ENCODE measurements at places on chromosomes 16 and 17.

GRCh38 chr17:64022611-64023063, 2.2 kb upstream of the ICAM2 start:
- no peak for DNase-seq

DNA sequence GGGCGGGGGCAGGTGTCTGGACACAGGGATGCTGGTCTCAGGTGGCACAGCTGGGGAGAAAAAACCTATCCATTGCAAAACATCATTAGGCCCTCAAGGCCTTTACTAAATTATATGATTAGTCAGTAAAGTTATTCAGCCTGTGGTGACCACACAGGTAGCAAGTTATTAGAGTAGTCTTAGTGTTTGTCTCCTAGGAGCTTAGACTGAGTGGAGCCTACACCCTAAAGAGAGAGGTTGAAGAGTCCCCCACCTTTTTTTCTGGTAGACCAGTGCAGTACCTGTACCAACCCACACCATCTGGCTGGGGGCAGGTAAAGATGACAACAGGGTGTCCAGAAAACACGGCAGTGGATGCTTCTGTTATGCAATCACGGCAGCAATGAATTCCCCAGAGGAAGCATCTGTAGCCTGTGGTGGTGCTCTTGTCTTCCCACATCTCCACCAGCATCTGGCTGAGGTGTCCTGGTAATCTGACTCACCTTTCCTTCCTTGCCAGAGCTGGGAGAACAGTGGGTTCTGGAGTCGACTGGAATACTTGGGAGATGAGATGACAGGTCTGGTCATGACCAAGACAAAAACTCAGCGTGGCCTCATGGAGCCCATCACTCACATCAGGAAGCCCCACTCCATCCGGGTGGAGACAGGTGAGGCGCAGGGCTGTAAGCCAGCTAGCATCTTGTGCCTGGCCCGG, 11.0 kb downstream of the MYCBPAP start:
- no peak for DNase-seq

- DNase-seq = no peak
These were observed 236.4 kb downstream of the CCDC182 start for GRCh38 chr17:57508671-57509070.

DNA sequence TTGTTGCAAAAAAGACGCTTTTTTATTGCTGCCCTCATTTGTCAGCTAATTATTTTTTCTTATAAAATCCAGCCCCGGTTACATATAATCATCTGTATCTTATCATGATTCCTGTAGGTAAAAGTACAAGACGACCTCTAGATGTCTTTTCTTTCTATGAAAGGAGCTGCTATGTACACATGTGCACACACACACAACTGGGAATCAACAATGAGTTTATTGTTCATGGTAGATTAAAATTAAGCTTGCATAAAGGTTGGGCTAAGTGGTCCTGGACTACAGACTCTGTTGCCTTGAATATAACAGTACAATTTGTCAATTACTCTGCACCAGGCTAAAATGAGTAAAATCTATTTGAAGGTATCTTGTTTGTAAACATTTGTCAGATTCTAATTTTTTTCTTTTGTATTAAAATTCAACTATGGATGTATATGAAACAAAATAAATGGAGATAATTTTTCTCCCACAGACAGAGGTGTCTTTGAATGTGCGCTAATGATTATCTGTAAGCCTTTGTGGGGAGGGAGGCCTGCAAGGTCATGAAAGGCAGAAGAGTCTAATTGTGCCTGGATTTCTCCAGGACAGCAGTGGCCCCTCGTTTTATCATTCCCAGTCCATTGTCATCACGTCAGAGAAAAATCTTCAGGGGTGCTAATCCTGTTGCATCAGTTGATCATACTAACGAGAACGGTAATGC, 13.4 kb downstream of the C17orf58 start:
- DNase-seq = no peak

DNA sequence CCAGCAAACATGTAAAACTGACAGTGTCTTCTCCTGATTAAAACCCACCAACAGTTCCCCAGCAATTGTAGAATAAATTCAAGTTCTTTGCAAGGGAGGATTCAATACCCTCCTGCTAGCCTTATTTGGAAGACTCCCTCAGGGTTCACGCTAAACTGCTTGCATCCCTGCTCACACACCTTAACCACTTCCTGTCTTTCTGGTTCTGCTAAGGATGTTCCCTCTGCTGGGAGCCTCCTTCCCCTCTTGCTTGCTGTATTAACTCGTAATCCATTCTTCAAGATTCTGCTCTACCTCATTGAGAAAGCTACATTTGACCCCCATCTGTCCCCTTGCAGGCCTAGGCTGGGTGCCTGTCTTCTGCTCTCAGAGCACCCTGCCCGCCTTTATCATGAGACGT, 2.3 kb upstream of the SHISA6 start:
- DNase-seq = no peak

GRCh38 chr16:74888232-74888862, 96.6 kb downstream of the WDR59 start:
- DNase-seq = peak; percentile 8

DNA sequence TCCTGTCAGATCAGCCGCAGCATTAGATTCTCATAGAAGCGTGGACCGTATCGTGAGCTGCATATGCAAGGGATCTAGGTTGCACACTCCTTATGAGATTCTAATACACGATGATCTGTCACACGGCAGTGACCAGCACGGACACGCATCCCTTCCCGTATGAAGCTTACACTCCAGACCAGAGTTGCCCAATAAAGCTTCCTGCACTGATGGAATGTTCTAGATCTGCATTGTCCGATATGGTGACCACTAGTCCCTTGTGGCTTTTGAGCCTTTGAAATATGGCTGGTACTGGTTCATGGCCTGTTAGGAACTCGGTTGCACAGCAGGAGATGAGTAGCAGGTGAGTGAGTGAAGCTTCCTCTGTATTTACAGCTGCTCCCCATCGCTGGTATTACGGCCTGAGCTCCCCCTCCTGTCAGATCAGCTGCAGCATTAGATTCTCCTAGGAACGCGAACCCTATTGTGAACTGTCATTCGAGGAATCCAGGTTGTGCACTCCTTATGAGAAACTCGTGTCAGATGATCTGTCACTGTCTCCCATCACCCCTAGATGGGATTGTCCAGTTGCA, 49.8 kb upstream of the ZCCHC14 start:
- no peak for DNase-seq

DNA sequence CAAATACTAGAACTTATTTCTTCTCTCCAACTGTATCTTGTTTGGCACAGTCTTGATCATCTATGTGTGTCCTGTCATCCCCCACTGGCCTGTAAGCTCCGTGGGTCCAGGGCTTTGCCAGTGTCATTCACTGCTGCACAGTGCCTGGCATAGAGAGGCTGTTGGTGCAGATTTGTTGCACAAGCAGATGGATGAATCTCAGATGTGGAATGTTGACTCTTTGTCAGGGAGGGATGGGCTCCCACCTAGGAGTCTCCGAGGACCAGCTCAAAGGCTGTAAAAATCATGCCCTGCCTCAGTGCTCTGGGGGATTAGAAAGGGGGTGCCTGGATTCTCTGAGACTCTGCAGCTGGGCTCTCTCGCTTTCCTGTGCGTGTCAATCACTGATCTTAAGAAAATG, 60.6 kb downstream of the RAB11FIP4 start:
- DNase-seq = no peak

- no peak for DNase-seq
These were observed 3.6 kb downstream of the PECAM1 start for GRCh38 chr17:64387145-64387473.

DNA sequence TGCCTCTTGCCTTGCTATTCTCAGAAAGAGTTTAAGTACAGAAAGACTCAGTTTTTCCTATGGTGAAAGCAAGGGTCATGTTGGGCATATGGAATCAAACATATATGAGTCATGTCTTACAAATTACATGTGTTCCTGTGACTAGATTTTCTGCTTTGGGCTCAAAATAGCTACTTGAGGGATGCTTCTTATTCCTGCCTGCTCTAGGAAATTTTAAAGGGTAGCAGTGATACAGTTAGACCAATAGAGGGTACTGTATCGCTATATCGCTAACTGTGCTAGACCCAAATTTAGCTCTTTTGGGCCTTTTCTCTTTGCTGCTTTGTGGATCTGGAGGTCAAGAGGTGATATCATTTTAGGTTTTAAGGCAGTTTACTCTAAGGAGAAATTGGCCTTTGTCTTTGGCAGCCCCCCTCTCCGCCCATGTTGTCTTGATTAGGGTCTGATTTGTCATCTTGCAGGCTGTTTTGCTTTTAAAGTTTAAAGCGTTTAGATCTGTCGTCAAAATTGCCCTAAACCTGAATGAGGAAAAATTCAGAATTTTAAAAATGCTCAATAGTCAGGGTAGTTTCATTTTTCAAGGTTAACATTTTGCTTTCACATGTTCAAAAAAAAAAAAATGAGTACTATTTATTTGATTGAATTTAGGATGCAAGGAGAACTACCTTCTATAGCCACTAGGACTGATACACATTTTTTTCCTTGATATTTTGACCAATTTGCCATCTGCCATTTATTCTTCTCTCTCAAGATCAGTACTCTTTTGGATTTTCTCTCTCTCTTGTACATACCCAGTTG, 8.8 kb downstream of the NFATC3 start:
- DNase-seq = peak; percentile 73

GRCh38 chr16:78323315-78323714, 223.9 kb downstream of the WWOX start:
- no peak for DNase-seq

DNA sequence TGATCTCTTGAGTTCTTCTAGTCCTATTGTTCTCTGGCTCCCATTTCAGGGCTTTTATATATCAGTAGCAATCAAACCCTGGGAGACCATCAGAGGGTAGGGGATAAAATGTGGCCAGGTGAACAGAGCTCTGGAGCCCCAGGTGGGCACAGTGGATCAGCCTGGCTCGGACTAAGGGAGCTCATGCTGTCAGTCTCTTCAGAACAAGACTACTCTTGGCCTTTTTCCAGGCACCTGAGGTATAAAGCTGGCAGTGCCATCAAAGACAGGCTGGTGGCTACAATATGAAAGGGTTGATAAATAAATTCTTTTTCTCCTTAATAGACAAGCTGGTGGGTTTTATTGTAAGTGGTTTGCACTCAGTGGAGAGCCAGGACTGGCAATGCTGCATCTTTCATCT, 160.0 kb upstream of the CCL2 start:
- DNase-seq = no peak

GRCh38 chr17:2484876-2485275, 26.8 kb downstream of the METTL16 start:
- no peak for DNase-seq

DNA sequence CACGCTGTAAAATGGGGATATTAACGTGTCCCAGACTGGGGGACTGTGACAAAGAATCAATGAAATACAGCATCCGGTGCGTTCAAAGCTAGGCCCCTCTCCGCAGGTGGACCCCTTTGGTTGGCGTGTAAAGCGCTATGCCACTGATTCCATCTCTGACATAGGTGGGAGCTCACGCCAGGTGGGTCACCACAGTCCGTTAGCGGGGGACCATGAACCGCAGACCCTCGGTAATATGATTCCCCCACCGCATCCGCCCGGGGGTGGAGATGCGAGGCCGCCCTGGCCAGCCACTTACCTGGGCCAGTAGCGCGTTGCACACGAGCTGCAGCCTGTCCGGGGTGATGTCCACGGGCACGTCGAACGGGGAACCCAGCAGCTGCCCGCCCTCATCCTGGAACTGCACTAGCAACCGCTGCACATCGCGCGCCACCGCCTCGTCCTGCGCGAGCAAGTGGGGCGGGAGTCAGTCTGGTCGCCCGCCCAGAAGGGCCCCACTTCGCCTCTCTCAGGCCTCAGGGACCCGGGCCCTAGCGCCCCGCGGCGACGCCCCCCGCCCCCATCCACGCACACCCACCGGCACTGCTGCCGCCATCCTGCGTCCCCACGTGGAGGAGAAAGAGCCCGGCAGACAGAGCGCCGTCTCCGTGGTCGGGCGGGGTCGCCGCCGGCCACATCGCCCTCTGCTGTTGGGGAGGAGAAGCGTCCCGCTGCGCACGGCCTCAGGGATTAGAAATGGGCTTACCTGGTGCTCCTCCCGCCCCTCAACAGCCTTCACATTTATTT, at the start of gene NLE1:
Gene NLE1, minus strand, starts transcription at position 623 of the 786 bp plus-strand sequence. Its CDS starts 28 bp downstream, at position 595.
- peak; percentile 69 for DNase-seq

GRCh38 chr17:65023791-65024190, 32.7 kb downstream of the GNA13 start:
- DNase-seq = no peak

- no peak for DNase-seq
These were observed 11.4 kb upstream of the ITPRIPL2 start for GRCh38 chr16:19102187-19102872.

- no peak for DNase-seq
These were observed 9.8 kb upstream of the SOST start for GRCh38 chr17:43768382-43768781.

GRCh38 chr17:65093930-65094329, 37.4 kb upstream of the GNA13 start:
- no peak for DNase-seq

DNA sequence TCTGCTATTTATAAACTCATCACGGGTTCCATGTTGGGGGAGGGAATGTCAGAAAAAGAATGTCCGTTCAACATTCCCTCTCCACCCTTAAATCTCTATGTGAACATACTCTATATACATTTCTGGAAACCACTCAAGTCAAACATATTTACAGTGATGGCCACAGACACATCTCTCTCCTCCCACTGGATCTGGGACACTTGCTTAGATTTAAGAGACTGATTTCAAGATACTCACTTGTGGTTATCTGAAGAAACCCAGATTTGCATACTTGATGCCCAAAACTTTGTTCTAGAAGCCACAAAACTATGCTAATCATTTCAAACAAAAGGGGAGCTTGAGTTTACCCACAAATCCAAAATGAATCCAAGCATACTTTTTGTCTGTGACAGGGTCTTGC, 182.9 kb upstream of the SOX9 start:
- no peak for DNase-seq

DNA sequence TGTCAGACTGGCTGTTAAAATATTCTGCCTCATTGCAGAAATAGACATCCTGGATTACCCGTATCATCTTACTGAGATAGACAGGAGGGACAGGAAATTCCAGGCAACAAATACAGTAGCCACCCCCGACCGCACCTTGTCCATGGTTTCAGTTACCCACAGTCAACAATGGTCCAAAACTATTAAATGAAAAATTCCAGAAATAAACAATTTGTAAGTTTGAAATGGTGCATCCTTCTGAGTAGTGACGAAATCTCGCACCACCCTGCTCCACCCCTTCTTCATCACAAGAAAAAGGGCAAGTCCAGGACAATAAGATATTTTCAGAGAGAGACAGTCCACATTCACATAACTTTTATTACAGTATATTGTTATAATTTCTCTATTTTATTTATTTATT, 23.6 kb upstream of the PRSS54 start:
- DNase-seq = no peak
